ENCODE measurements at places on chromosomes 7 and 10.

DNA sequence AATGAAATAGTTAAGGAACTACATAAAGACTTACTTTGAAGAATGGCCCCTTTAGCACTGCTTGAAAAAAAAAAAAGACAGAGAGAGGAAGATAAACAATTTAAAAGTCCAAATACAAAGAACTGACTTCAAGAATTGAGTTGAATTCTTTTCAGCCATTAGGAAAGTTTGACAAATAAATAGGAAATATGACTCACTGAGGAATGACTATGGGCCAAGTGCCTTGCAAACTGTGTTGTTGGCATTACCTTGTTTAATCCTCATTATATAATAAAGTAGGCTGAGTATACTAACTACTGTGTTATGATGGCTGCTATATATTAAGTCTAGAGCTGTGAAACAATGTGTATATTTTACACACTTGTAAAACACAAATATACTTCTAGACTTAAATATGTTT, 151.1 kb downstream of the ELMO1 start:
- no peak for DNase-seq

GRCh38 chr7:85664341-85664740, 477.5 kb upstream of the SEMA3D start:
- no peak for DNase-seq

DNA sequence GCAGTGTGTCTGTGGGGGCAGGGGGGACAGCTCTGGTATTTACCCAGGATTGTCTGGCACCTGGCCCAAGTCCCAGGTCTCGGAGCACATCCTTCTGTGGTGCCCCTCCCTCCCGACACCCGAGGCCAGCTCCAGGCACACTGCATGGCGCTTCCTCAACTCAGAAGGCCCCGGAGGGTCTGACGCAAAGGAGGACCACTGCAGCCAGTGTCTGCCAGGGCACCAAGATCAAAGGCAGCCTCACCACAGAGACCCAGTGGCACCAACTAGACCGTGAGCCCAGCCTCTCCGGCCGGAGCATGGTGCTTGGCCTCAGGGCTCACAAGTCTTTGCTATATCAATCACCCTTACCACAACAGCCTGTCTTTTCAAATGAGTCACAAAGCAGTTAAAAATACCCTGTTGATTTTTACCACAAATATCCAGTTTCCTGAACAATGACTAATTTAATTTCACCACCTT, 99.3 kb upstream of the DDC start:
- DNase-seq: no peak

DNA sequence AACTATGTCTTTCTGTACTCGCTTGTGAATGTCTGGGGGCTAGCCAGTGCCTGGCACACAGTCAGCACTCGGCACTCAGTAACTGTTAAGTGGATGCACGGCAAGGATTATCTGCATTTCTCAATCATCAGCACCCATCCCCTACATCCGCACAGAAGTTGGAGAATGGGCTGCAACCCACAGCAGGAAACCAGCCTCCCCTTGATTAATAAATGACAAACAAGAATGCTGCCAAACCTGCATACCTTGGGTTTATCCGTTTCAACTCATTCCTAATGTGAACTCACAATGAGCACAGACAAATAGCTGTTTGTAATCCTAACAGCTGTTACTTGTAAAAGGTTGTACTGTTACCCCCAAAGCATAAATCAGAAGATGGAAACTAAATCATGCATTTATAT, 28.9 kb downstream of the PPP1R3C start:
- DNase-seq: no peak

- DNase-seq: no peak
These were observed 14.5 kb downstream of the PSAP start for GRCh38 chr10:71836596-71836974.

DNA sequence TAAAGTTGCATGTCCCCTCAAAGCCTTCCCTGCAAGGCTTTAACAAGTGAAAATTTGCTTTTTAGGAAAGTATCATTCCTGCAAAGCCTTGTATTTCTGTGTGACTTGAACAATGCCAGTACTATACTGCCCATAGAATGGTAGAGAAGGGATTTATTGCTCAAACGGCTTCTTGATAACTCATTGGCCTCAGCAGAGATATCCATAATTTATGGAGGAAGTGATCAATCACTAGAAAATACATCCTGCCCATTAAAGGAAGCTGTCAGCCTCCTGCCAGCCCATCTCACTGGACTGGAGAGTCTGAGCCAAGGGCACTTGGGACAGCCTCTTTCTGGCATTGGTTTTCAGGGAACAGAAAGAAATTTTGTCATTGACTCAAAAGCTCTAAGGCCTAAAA, 152.6 kb downstream of the XPNPEP1 start:
- no peak for DNase-seq

DNA sequence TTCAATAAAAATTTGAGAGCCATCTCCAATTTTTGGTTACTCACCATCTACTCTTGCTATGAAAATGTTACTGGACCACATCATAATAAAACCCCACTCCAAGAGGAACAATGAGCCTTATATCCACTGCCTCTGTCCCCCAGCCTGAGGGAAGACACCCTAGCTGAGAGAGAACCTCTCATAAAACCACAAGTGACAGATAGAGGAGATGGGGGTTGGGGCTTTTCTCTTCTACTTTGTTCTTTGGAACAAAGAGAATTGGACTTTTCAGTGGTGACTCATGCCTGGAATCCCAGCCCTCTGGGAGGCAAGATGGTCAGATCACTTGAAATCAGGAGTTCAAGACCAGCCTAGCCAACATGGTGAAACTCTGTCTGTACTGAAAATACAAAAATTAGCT, 27.6 kb upstream of the TAS2R16 start:
- no peak for DNase-seq

DNA sequence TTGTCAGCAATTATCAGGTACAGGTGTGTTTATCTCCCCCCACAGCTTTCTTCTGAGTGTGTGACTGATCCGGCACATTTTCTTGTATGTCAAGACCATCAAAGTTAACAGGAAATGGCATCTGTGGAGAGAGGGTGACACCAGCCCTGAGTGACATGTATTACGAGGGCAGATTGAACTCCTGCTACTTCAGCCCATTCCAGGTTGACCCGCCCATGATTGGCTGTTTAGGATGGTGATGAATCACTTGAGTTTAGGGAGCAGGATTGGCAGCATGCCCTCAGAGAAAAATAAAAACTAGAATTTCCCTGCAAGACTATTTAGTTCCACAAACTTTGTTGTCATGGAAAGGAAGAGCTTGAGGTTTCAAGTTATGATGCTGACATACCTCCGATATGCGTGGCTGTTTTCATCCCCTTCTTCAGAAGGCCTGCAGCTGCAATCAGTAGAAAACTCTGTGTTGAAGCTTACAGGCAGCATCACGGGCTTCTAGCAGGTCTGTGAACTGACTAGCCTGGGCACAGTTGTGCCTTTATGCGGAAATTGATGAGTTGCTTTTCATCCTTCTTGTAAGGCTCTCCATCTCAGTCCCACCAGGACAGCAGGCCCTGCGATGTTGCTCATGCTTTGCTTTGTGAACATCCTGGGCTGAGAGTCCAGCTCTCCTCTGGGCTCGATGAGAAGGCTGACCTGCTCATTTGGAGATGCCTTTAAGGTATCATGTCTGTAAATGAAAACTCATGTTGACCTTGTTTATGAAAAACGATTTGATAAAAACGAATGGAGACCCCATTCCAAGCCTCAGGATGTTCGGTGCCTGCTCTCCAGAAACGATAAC, 8.0 kb upstream of the CELF2 start:
- DNase-seq: no peak

GRCh38 chr7:138092486-138093028, 16.3 kb downstream of the AKR1D1 start:
- DNase-seq: no peak

GRCh38 chr10:117804470-117805011, 242.2 kb downstream of the RAB11FIP2 start:
- no peak for DNase-seq

DNA sequence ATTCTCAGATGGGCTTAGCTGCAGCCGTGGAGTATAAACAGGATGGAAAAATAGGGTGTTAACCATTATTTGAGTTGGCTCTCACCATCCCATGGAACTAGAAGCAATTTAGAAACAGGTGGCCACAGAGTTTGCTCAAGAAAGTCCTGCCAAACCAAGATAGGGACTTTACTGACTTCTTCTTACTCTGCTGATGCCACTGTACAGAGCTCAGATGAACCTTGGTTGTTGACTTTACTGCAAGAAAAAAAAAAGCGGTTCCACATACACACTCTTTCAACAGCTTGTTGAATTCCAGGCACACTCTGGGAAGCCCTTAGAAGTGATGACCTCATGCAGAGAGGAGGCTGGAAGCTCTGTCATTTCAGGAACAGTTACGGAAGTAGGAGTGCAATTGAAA, 753.4 kb downstream of the NRG3 start:
- DNase-seq: no peak

DNA sequence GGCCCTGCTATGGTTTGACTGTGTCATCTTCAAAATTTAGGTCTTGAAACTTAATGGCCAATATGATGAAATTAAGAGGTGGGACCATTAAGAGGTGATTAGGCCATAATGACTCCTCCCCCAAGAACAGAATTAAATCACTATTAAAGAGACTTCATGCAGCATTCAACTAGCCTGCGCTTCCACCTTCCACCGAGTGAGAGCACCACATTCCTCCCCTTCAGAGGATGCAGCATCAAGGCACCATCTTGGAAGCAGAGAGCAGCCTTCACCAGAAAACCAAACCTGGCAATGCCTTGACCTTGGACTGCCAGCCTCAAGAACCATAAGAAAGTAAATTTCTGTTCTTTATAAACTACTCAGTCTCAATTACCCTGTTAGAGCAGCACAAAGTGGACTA, 371.1 kb upstream of the NFE2L3 start:
- DNase-seq: no peak

DNA sequence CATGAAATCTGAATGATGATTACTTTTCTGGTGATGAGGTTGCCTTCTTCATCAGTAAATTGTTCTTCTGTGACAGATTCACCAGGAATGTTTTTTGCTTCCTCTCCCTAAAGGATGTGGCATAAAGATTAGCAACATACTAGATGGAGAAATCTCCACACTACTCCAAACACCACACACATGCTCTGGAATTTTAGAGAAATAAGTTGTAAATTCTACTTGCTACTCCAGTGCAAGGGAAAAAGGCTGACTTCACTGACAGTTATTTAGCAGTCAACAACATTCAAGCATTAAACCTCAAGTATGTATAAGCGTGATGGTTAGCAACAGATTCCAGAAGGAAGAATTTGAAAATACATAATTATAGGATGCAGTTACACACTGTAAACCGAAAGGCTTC, 137.9 kb upstream of the CCDC6 start:
- no peak for DNase-seq

GRCh38 chr10:129893104-129894089, 70.7 kb downstream of the EBF3 start:
- no peak for DNase-seq

DNA sequence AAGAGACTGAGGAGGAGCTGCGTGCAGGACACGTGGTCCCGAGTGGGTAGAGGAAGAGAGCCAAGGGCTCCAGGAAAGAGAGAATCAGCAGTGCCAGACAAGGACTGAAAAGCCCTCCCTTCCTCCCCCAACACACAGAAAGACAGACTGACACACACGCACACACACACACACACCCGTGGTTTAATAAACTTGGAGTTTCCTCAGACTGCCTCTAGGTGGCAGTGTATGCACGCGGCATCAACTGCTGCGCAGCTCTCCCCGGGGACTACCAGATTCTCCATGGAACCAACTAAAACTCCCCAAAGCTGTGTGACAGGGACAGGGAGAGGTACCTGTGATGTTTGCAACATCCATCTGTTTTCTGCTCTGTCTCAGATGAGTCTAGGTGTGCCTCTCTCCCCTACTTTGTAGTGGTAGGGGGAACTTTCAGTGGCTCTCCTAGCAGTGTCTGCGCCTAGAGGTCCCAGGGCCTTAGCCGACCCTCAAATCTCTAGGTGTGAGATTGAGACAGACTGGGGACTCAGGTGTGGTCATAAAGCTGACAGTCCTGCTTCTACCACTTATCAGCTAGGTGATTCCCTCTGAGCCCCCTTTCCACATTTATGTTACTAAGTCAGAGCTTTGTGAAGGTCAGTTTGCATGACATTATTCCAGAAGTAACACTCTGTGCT, 9.3 kb upstream of the TSPAN14 start:
- peak; percentile 39 for DNase-seq

GRCh38 chr7:95957510-95957909, 185.2 kb downstream of the DYNC1I1 start:
- no peak for DNase-seq

DNA sequence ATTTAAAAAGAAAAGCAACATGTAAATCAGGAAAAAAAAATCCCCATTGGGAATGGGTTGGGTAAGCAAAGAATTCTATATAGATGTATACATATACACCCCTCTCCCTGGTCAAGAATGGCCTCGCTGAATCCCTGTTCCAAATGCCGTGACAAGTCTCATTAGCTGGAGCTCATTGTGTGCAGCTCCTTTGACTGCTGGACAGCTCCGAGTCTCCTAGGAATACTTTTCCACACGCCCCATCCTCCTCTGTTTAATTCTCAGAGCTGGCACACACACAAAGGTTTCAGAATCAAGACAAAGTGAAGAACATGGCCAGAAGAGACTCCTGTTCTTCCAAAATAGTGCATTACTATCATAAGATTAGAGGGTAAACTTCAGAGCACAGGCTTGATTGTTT, 130.9 kb upstream of the MKLN1 start:
- no peak for DNase-seq

GRCh38 chr7:134685250-134685649, 38.6 kb downstream of the BPGM start:
- DNase-seq: no peak

GRCh38 chr10:67837541-67838314, at the start of gene DNAJC12:
TSS of gene DNAJC12 (minus strand) at chr10:67838188. CDS start at chr10:67838011, 177 bp downstream.
- no peak for DNase-seq

- DNase-seq: no peak
These were observed 198.1 kb downstream of the AUTS2 start for GRCh38 chr7:69796416-69796815.

All from stimulated activated CD4-positive, alpha-beta T cell treated with anti-CD3 and anti-CD28 coated beads, Interleukin-1b, Interleukin-23, amount 100 ng/mL, for 1 hour (primary cell).